Stimulated activated CD4-positive, alpha-beta T cell treated with anti-CD3 and anti-CD28 coated beads, Interleukin-4, amount 100 ng/mL, for 24 hours (primary cell): ENCODE measurements at places on chromosomes 1 and 21.
A peak's percentile ranks its signal among the peaks of the same experiment; 100 is the strongest.

DNA sequence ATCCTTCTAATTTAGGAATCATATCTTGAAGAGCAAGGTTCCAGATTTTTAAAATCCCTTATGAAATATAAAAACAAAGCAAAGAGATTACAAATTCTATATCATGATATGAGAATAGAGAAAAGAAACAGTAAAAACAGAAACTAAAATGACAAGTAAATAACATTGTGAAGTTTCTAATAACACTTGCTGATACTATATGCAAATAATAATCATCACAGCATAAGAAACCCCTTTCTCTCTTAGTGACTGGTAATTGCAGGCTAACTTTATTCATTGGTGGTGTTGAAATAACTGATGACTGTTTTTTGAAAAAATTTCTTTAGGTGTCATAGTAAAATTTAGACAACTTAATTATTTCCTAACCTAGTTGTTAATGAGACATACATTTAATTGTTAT is 281.6 kb downstream of the PLA2G4A start:
- no peak for DNase-seq

DNA sequence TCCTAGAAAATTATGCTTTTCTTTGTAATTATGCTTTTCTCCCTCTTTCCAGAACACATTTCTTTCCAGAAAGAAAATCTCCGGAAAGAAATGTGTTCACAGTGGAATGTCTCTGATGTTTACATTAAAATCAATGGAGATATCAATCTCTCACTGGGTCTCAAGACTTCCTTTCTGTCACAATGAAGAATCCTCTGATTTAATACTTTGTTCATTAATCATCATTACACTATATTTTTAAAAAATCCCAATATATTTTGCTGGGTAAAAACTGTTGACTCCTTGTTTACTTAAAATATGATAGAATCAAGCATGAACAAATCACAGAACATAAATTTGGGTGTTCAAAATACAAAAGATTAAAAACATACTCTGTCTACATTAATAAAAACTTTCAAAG is 26.3 kb upstream of the TGFBR3 start:
- DNase-seq = no peak

DNA sequence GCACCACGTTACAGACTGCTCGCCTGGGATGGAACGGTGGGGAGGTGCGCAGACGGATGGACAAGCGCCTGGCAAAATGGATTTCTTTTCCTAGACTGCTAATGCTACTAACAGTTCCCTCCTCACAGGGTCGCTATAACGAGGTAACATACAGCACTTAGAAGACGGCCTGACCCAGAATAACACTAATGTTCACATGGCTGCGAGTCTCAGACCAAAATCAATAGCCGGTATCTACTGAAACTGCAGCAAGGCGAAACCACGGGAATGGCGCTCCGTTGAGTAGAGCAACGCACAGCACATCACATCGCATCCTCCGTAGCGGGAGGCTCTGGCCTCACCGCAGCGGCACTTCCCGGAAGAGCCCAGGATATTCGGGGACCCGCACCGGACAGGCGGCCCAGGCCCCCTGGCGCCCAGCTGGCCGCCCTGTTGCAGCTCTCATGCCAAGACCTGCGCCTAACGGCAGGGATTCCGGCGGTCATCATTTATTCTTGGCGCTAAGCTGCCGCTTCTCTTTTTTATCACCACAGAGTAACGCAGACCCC is 46.6 kb downstream of the VPS26C start:
- DNase-seq = peak; percentile 31

DNA sequence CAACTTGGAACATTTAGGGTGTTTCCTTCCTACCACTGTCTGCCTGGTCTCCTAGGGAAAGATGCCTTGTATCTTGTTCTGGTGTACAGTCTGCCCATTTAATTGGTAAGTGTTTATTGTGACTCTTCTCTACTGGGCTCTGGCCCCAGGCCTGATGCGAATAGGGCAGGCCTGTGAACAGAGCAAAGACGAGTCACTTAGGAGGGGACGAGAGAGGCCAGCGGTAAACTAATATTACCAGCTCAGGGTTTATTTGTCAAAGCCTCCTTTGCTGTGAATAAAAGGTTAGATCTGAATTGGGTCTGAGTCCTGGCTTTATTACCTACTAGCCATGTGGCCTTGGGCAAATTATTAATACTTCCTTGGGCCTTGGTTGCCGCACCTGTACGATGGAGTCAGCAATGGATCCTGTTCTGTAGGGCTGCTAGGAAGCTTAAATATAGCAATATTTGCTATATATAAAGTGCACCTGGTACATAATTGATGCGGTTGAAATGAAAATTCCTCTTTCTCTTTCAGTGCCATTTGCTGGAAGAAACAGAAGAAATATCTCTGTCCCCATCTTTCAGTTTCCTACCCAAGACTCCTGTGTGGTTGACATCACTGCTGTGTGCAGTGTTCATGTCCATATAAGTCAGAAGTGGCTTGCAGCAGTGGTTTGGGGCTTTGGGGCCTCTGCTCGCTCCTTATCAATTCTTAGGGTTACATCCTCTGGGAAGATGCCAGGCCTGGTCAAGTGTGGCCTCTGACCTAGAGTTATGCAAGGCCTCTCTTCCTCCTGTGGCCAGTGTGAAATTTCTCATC is 32.4 kb downstream of the MAPKAPK2 start:
- no peak for DNase-seq

DNA sequence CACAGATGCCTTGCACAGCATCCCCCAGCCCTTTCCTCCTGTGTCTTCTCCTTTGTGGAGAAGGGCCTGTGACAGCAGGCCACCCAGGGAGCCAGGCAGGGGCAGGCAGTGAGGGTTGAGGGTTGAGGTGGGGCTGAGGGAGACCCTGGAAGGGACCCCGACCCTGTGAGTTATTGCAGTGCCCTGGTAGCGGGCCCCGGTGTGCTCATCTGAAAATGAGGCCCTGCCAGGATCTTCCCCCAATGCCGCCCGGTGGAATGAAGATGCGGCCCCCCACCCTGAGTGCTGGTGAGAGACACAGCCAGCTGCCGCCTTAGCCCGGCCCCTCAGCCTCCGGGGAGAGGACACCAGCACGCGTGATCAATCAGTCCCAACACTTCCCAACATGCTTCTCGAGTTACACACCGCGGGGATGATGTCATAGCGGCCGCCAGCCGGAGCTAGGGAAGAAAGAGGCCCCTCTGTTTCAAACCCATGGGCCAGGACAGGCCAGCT is 36.2 kb upstream of the ACTRT2 start:
- no peak for DNase-seq

GRCh38 chr1:87572891-87573290 is 244.2 kb downstream of the LMO4 start:
- DNase-seq = no peak

GRCh38 chr1:15459771-15460707 is 3.5 kb downstream of the CELA2A start:
- no peak for DNase-seq

DNA sequence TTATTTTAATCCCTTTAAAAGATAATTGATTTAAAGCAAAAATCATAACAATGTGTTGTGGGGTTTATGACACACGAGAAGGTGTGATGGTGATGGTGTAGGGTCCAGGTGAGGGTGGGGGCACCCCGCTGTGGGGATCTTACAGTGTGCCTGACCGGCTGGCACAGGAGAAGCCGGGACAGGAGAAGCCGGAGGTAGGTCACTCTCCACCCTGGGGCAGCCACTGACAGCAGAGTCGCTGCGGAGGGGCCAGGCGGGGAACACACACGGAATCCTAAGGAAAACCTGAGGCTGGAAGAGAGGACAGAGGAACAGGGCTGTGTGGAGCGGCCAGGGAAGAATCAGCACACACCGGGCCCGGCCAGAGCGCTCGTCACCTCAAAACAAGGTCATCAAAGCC is 4.3 kb upstream of the LRRC3 start:
- no peak for DNase-seq

DNA sequence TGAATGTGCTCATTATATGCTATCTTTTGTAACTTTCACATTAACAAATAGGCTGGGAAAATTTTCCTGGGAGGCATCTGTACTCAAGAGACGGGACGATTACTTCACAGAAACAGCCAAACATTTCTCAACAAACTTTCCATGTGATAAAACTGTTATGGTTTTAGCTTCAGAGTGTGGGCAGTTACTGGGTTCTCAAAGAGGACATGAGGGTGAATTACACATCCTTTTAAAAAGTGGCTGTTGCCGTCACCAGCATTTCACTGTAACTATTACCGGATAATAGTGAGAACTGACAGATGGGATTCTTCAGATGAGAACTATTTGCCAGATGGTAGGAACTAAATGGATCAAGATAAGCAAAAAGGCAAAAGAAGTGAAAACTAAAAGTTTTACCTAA is 109.1 kb downstream of the APP start:
- no peak for DNase-seq
